ENCODE measurements at places on chromosomes 16 and 17. TPM values are rescaled to one million over a fixed set of nuclear protein-coding genes. Genes with fewer than 3 reads are reported as not detected.

The GSG1L gene
- not detected for total RNA-seq

The KCNJ18 gene
- not detected for total RNA-seq

The PRRT2 gene
- not detected for total RNA-seq

The XAF1 gene
- total RNA-seq = 0.21 TPM

The NPIPB6 gene
- 0.49 TPM for total RNA-seq
